ENCODE measurements at places on chromosomes 1 and 21.

DNA sequence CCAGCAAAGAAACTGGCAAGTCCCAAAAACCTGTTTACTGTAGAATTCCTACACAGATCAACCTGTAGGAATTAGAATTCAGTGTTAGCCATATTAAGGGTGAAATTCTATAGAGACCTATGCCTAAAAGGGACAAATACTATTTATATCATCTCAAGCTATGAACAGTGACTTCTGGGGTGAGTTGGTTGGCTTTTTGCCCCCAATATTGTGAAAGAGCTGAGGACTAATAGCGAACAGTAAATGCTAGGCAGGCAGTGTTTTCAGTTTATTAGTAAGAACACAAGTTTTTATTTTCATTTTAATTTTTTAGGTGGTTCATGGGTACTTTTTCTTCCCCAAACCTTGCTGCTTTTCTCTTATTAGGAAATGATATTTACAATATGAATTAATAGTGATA, 15.3 kb downstream of the SLC16A4 start:
- no peak for DNase-seq

- DNase-seq = no peak
Observed at GRCh38 chr1:78070758-78071157, 25.0 kb downstream of the GIPC2 start.

- no peak for DNase-seq
Observed at GRCh38 chr1:6065093-6065858, 19.6 kb downstream of the KCNAB2 start.

GRCh38 chr1:26692211-26692792, 3.5 kb upstream of the ARID1A start:
- no peak for DNase-seq

- no peak for DNase-seq
Observed at GRCh38 chr1:246279402-246279801, 227.7 kb downstream of the SMYD3 start.

DNA sequence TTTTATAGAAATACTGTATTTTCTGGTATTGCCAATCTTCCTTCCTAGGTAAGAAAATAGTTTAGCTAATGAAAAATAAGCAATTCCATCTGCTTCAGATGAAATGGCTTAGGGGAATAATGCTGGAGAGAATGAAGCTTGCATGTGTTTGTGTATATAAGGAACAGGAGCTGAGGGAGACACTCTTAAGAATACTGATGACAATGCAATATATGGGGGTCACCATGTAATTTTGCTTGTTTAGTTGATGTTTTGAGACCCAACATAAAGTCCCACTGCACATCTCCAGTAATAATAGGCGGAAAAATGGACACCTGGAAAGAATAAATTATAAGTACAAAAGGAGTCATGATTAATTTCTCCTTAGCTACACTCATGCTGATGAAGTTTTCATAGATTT, 110.8 kb upstream of the BRINP3 start:
- no peak for DNase-seq

GRCh38 chr1:26922901-26923300, 1.4 kb downstream of the NUDC start:
- DNase-seq = no peak

GRCh38 chr1:83512373-83513193, 486.3 kb downstream of the TTLL7 start:
- DNase-seq = no peak

- DNase-seq = no peak
Observed at GRCh38 chr21:44480200-44481053, 25.1 kb downstream of the LRRC3 start.

GRCh38 chr1:88920845-88921244, 29.5 kb upstream of the GTF2B start:
- no peak for DNase-seq

DNA sequence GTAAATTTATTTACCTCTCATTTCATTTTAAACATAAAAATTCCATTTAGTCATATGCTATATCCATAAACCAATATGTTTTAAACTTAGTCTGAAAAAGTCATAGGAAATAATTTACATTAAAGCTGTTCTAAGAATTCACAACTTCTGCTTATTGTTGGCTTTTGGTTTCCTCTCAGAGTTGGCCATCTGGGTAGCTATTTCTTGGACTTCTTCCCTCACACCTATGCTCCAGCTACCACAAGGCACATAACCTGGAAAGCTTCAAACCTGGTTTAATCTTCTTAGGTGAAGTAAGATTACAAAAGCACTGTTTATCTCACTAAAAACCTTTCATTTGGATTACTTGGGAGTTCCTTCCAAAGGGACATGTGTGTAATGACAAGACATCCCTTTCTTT, 29.8 kb downstream of the RBM11 start:
- DNase-seq = no peak

- no peak for DNase-seq
Observed at GRCh38 chr1:169867012-169867675, 26.6 kb downstream of the SCYL3 start.

- no peak for DNase-seq
Observed at GRCh38 chr1:16717336-16718098, 22.8 kb upstream of the RNU1-4 start.

GRCh38 chr21:37658817-37659458, 257.3 kb downstream of the KCNJ6 start:
- DNase-seq = no peak

DNA sequence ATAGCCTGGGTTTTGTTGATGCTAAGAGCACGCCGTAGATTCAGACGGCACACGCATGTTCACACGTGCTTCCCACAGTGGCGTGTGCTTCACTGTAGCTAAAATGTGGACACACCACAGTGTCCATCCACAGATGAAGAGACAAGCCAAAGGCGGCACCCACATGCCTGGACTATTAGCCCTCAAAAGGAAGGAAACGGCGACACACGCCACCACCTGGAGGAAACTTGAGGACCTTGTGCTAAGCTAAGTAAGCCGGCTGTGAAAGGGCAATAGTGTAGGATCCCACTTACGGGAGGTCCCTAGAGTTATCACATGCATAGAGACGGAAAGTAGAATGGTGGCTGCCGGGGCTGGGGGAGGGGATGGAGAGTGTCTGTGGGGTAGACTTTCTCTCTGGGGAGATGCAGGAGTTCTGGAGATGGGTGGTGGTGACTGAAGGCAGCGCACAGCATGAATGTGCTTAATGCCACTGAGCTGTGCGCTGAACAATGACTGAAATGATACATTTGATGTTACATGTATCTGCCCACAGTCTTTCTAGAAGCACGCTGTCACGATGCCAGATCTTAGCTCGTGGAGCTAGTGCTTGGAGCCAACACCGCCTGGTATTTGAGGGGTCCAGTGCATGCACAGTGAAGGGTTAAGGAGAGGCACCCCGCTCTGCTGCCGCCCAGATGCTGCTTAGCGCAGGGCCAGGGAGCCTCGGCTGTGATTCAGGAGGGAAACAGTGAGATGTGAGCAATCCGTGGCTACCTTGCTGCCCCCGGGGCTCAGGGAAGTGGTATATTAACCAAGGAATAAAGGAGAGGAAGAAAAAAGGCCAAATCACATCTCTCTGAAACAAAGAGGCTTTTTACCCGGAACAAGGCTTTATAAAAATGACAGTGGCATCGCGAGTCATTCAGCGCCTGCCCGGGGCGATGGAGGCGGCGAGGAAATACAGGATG, 103.7 kb downstream of the PRDM16 start:
- DNase-seq = no peak

GRCh38 chr1:85379203-85380136, 85.5 kb downstream of the DDAH1 start:
- no peak for DNase-seq

DNA sequence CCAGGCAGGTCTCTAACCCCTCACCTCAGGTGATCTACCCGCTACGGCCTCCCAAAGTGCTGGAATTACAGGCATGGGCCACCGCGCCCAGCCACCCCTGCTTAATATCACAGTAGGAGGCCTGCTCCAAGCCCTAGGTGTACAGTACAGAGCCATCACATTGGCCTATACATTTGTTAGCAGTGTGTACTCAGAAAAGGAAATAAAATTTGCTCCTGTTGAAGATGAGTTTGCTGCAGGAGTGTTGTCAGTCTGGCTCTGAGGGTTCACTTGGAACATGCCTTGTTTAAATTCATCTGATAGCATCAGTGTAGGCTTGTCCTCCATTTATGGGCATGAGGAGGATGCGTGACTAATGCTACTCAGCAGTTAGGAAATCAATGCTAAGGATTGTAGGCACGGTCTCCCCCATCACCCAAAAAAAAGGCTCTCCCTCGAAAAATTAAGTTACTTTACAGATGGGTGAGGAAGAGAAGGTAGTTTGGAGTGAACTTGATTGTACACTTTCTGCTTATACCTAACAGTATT, 4.6 kb upstream of the ENAH start:
- no peak for DNase-seq

Data from iPS DF 6.9 (cell line).